ENCODE measurements at places on chromosomes 16 and 17.

GRCh38 chr17:44111777-44112176 lies 11.7 kb downstream of the HDAC5 start:
- DNase-seq, result no peak

DNA sequence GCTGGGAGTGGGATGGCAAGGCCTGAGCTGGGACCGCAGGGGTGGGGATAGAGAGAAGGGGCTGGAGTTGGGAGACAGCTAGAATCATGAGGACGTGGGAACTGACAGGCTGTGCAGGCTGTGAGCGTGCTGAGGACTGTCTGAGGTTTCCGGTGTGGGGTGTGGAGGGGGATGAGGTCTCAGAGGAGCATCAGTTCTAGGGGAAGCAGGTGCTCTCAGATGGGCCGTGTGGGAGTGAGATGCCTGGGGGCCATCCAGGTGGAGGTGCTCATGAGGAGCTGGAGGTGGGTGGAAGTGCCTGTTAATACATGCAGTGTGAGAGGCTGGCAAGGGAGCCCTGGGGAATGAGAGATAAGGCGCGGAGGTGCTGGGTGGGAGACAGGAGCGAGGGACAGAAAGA lies 27.2 kb downstream of the HASPIN start:
- DNase-seq, result no peak

GRCh38 chr17:45868276-45868675 lies 23.6 kb downstream of the SPPL2C start:
- DNase-seq, result peak; percentile 4

DNA sequence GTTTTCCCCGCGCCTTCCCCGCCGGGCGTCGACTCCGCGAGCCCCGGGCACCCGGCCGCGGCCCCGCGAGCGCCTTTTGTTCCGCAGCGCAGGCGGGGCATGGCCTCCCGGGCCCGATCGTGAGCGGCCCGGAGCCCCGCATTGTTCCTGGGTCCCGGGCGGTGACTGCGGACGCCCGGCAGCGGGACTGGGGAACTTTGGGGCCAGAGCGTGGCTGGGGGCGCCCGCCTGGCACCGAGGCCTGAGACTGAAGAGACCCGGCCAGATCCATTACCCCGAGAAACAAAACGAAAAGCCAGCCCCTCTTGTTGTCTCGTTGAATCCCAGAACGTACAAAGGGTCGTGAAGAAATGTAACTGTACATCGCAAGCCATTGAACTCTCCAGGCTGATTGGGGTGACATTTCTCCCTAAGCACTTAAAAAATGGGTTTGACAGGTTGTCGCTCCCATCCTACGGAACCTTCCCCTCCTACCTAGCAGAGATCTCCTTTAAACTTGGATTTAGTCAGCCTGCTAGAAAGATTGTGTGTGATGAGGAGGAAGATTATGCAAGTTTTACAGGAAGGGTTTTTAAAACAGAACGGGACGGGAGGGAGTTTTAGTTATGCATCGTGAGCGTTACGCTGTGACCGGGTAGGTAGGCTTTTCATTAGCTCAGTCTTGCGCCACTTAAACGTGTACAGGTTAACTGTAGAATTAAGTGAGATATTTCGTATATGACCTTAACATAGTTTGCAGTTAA lies 825 bp downstream of the METTL9 start:
- no peak for DNase-seq

- peak; percentile 69 for DNase-seq
Observed at GRCh38 chr16:51152691-51153576, 1.9 kb upstream of the SALL1 start.

- DNase-seq, result no peak
Observed at GRCh38 chr16:57204675-57205074, 18.5 kb downstream of the RSPRY1 start.

Data from AG10803 (cell line).